ENCODE measurements at places on chromosomes 16 and 17.

- DNase-seq: no peak
Measured at GRCh38 chr16:75627851-75628250, 4.8 kb upstream of the ADAT1 start.

DNA sequence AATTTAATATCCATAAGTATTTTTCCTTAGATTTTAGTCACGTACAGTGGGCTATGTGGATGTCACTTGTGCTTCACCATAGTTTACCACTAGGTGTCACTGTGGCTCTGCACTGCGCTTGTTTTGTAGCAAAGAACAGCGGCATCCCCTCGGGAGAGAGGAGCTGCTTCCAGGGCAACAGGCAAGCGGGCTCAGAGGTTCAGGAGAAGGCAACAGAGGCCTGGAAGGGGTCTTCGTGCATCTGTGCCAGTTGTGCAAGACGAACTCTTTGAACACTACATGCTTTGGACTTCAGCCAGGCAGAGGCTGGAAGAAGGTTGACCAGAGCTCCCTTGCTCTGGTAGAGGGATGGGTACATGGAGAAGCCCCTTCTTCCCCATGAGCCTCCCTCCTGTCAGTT, 20.6 kb downstream of the CYB561 start:
- DNase-seq: peak; percentile 67

GRCh38 chr17:83154311-83155127, 75.1 kb downstream of the METRNL start:
- no peak for DNase-seq

DNA sequence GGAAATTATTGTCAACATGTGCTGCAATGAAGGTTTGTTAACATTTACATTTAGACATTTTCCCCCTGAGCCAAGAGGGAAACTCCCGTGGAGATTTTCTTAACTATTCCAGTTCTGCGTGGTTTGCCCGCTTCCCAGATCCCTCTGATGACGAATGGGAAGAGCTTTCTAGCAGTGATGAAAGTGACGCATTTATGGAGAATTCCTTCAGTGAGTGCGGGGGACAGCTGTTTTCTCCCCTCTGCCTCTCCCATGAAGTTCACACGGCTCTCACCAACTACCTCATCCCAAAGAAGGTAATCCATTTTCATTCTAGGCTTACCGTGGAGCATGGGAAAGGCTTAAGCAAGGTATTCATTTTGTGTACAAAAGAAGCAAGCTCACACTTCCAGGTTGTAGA, 18.2 kb downstream of the HEATR3 start:
- DNase-seq: no peak

GRCh38 chr17:68634345-68634876, 33.2 kb upstream of the FAM20A start:
- DNase-seq: no peak

DNA sequence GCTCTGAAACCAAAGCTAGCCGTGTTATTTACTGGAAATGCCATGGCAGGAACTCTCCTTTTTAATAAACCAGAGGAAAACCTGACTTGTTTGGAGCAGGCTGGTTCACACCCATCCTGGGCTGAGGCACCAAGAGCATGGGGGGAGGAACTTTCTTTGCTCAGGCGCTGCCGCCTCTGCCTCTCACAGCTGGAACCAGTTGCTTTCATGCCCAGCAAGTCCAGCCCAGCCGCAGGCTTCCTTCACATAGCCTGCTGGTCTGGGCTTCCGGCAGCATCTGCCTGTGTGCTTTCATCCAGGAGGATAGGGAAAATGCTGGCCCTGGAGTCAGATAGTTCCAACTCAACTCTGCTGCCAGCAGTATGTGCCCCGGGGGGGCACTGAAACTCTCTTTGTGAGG, 88.1 kb upstream of the ASIC2 start:
- DNase-seq: no peak

DNA sequence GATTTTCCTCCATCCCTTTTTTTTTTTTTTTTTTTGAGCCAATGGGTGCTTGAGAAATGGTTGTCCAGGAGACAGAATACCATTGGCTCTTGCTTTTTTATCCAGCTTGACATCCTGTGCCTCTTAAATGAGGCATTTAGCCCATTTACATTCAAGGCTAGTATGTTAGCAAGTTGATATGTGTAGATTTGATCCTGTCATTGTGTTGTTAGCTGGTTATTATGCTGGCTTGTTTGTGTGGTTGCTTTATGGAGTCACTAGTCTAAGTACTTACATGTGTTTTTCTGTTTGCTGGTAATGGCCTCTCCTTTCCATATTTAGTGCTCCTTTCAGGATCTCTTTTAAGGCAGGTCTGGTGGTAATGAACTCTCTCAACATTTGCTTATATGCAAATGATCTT, 14.1 kb upstream of the SLFN11 start:
- DNase-seq: no peak

DNA sequence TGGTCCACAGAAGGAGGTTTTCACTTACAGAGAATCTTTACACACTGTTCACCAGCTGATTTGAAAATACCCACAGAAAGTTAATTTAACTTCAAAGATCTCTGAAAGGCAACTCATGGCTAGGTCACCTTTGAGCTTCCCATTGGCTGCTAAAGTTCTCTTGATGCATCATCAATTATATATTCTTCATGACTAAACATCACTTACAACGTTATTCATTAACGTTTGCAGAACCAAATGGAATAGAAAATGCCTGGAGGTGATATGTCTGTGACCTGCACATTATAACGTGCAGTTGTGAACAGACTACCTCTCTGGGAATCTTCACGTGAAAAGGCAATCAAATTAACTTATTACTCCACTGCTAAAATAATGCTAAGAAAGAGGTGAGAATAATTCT, 238.5 kb downstream of the ZFHX3 start:
- DNase-seq: no peak

DNA sequence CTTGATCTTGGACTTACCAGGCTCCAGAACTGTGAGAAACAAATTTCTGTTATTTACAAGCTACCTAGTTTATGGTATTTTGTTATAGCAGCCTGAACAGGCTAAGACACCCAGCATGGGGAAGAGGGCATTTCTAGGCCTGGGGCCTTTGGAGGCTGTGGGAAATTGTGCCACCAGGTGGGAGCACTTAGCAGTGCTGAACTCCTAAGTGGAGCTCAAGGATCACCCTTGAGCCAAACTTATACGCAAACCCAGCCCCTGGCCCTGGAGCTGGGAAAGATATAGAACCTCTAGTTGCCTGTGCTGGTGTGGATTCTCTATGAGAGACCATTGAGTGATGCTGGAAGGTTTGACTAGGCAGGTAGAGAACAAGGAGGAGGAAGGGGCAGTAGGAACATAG, 36.1 kb downstream of the MIS12 start:
- DNase-seq: no peak

DNA sequence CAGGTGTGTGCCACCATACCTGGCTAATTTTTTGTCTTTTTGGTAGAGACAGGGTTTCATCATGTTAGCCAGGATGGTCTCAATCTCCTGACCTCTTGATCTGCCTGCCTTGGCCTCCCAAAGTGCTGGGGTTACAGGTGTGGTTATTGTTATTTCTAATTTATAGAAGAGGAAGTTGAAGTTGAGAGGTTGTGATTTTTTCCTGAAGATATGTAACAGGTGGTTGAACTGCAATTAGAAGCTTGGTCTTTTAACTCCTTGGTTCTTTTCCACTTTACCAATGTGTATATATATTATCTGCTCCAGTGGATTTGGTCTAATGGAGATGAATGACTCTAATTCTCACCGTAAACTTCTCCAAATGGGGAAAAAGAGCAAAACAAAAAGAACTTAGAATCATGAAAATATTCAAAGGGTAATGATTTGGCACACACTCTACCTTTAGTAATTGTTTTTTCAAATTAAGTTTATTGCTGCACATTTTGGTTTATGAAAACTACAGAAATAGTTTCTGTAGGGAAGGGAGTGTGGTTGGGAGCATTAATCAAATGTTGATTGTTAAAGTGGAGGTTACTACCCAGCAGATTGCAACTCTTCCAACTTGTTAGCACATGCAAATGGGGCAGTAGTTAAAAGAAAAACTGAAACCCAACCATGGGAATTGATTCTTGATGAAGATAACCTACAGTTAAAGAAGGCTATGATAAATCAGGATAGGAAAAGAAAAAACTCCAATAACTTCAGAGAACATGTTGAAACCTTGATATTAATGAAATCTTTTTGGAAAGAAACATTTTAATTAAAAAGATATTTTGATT, 1.8 kb upstream of the KRT10 start:
- DNase-seq: no peak

DNA sequence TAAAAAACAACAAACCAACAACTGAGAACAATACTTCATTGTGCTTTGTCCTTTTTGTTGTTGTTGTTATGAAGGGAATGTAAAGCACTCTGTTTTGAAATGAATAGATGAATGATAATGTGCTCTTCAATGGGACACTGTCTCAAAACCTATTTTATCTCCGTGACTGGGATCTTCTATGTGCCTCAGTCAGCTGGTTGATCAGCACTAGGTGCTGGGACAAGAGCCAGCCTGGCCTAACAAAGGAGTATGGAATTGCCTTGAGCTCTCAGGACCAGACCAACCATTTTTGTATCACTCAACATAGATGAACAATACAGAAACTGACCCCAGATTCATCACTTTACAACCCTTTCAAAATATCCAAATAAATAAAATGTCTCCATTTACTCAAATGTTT, 440.2 kb downstream of the KCNJ2 start:
- DNase-seq: no peak

GRCh38 chr17:80633207-80633606, 88.6 kb downstream of the RPTOR start:
- no peak for DNase-seq

DNA sequence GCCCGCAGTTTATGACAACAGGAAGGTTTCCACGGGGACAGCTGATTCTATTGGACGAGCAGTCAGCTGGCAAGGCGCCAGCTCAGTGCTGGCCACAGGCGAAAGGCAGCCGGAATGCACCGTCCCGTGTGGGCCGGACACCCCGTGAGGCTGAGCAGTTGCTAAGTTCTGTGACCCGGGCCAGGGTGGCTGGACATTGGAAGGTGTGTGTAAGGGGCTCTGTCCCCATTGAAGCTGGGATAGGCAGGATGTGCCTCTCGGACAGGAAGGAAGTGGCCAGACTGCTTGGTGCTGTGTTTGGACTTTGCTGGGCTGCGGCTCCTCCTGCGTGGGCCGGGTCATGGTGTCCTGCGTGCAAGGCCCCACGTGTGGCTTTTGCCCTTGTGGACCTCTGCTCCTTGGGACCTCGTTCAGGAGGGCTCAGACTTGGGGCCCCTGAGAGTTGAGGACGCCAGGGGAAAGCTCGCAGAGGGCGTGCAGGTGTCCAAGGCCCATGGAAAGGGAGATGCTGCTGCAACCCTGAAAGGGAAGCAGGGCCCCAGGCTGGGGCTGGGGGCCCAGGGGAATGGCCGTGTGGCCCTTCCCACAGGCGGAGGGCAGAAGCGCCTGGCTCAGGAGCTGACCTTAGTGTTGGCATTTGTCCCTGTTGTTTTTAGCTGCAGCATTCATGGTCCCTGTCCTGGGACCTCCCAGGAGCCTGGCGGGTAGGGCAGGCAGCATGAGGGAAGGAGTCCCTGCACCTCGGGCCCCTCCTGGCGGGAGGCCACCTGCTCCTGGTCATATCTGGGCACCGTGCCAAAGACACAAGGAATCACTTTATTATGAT, 10.0 kb downstream of the BAIAP2 start:
- no peak for DNase-seq

DNA sequence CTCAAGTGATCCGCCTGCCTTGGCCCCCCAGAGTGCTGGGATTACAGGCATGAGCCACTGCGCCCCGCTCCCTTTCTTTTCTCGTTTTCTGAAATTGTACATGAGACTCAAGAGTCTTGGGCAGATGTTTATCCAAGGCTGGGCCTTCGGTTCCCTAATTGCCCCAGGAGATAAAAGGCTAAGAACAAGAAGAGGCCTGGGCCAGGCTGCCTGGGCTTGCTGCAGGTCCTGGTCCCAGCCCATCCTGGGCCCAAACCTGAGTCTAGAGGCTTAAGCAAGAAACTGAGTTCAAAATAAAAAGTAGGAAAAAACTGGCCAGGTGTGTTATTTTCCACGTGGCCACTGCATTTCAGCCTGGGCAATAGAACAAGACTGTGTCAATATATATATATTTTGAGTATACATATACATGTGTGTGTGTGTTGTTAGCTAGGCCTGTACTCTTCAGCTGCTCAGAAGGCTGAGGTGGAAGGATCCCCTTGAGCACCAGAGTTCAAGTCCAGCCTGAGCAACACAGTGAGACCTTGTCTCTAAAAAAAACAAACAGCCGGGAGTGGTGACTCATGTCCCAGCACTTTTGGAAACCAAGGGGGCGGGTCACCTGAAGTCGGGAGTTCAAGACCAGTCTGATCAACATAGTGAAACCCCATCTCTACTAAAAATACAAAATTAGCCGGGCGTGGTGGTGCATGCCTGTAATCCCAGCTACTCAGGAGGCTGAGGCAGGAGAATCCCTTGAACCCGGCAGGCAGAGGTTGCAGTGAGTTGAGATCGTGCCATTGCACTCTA, 6.8 kb upstream of the CLUH start:
- no peak for DNase-seq

DNA sequence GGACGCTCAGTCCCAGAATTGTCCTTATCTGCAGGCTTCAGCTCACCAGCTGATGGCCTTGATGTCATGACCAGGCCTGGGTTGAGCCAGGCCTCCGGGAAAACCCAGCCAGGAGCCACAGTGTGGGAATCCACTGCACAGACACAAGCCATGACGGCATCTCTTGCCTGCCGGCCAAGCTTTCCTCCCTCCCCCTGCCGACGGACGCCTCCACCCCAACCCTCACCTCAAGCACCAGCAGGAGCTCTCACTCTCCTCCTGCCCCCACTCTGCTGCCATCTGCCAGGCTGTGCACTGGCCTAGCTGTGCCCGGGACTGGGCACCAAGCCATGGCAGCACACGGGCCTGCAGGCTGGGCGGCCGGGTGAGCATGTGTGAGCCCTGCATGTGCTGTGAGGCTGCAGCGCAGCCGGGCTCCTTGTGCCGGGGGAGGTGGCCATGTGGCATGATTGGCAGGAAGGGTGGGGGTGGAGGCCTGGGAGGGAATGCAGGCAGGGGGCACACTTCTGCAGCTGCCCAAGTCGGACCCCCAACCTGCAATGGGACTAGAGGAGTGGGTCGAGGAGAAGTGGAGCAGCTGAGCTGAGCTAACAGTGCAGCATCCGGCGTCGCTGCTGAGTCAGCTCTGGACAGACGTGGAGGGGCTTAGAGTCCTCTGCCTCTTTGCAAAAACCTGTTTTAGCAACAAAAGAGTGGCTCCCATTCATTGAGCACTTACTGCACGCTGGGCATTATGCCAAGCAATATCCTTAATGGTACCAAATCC, 268.5 kb downstream of the CBLN1 start:
- no peak for DNase-seq

- no peak for DNase-seq
Measured at GRCh38 chr17:79558091-79558900, 52.6 kb downstream of the RBFOX3 start.

GRCh38 chr16:48451323-48451722, 66.1 kb upstream of the SIAH1 start:
- no peak for DNase-seq
